ENCODE measurements at places on chromosomes 7 and 10.

GRCh38 chr10:86905429-86905828 is 52.0 kb downstream of the MMRN2 start:
- no peak for DNase-seq

DNA sequence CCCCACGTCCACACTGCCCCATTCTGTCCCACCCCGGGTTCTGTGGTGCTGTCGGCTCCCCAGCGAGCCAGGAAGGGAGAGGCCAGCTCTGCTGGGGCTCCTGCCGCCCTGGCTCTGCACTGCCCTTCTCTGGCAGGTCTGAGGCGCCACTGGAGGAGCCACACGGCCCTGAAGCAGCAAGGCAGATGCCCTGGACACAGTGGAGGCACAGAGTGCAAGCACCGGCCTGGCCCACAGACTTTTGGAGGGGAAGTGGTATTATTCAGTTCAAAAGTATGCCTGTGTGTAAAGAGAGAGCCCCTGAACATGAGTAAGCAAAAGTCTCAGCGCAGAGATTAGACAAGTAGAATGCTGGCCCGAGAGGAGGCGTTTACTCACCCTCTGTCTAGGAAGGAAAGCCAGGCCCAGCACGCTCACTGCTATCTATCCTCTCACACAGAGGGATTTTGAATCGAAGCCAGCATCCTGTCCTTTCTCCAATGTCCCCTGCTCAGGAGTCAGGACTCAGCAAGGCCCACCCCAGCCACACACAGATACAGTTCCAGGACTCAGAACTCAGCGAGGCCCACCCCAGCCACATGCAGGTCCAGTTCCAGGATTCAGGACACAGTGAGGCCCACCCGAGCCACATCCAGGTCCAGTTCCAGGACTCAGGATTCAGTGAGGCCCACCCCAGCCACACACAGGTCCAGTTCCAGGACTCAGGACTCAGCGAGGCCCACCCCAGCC is 115.0 kb downstream of the EGFR start:
- DNase-seq, result no peak

DNA sequence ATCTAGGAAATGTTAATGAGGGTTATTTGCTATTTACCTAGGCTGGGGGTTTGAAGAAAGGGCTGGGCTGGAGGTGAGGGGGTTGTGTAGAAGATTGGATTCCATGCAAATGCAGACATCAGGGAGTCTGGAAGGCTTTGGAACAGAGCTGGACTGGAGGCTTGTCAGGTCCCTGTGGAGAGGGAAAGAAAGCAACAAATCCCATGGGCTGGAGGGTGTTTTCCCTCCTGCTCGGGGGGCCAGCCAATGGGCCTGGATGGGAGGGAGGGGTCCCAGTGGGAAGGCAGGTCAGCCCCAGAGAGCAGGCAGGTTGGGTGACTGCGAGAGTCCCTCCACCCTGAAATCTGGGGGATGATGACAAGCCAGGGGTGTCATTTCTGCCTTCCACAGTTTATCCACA is 431.8 kb downstream of the RPS24 start:
- DNase-seq, result no peak

- peak; percentile 49 for DNase-seq
These were observed 50.7 kb upstream of the RHEB start for GRCh38 chr7:151570366-151570915.

GRCh38 chr7:4629287-4629895 is 52.7 kb upstream of the FOXK1 start:
- DNase-seq, result no peak

GRCh38 chr10:117818721-117819120 is 228.0 kb downstream of the RAB11FIP2 start:
- no peak for DNase-seq

- DNase-seq, result no peak
These were observed 14.7 kb upstream of the CSGALNACT2 start for GRCh38 chr10:43123361-43124093.

- no peak for DNase-seq
These were observed 60.2 kb downstream of the VCL start for GRCh38 chr10:74058071-74058470.

GRCh38 chr7:88307412-88307811 is 718 bp upstream of the STEAP4 start:
- DNase-seq, result no peak

GRCh38 chr10:47231414-47231813 is 68.6 kb upstream of the GDF10 start:
- DNase-seq, result no peak

GRCh38 chr7:23654508-23654907 is 25.5 kb upstream of the FAM221A start:
- DNase-seq, result peak; percentile 65

DNA sequence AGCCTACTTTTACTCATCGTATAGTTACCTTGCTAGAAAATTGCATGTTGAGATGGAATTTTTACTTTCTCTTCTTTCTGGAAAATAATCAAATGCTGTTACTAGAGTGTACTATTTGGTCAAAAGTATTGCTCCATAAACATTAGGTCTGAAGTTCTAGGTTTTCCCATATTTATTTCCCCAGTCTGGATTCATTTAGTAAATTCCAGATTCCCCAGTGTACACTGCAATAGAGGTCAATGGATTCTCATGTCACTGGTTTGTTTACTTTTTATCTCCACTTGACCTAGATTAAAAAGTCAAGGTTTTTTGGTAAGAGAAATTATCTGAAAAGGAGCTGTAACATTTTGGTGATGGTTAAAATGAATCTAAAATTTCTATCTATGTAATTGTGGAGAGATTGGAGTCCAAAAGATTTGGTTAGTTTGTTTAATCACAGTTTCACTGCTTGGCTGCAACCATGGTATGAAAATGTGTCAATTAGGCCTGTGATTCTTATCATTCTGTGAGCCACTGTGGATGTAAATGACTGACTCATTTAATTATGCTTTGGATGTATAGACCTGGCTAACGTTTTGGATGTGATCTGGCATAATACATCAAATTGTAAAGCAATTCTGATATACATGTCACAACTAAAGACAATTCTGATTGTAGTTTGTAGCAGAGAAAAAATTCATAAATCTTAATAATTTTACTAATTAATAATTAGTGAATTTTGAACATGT is 32.7 kb upstream of the STEAP4 start:
- no peak for DNase-seq

DNA sequence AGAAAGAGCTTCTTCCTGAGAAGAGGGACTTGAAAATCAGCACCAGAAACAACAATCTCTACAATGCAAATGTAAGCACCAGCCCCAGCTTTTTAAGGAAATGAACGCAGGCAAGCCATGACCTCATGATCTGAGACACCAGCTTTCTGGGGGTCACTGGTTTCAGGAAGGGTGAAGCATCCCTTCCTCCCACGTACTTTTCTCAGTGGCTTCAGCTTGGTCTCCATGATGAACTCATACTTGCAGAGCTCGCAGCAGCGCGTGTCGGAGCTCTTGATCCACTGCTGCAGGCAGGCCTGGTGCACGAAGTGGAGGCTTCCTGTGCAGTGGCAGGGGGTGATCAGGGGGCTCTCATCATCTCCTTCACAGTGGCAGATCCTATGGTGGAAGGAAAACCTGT is 87.0 kb downstream of the ALOX5 start:
- no peak for DNase-seq

- DNase-seq, result peak; percentile 47
These were observed 20.3 kb downstream of the NACAD start for GRCh38 chr7:45068236-45069023.

GRCh38 chr7:130288829-130289228 is 4.1 kb upstream of the CPA4 start:
- DNase-seq, result no peak
